ENCODE measurements at places on chromosomes 7 and 10.

DNA sequence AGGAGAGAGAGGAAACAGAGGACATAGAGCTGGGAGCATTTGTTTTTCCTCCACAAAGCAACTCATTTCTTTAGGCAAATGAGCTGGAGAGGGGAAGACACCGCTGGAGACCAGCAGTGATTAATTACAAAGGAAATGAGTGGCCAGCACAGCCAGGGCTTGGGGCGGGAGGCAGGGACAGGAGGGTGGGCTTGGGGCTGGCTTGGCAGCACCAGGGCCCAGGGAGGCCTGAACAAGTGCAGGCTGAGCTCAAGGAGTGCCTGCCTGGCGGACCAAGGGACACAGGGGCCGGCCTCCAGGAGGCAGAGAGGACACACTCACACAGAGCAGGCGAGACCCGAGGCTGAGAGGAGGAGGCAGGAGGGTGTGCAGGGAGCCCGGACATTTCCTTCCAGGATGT, 149.0 kb upstream of the UNC5B start:
- DNase-seq: peak; percentile 77

GRCh38 chr7:151592868-151593486, 73.3 kb upstream of the RHEB start:
- no peak for DNase-seq

DNA sequence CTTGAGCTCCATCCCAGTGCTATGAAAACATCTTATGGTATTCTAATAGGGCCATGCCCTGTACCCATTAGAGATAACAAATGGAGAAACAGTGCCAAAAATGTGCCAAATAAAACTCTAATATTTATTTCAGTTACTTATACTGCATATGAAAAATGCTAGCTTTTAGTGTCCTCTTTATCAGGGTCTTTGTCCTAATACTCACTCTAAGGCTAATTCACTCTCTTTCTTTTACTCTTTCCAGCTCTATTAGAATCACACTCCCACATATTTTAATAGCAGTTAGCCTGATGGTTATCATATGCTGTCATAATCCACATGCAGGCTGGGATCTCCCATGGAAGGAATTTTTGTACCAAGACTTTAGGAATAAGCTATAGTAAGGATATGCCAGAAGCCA, 408.4 kb downstream of the ETV1 start:
- DNase-seq: no peak

- DNase-seq: no peak
These were observed 38.5 kb downstream of the ZMYND11 start for GRCh38 chr10:173741-174140.

DNA sequence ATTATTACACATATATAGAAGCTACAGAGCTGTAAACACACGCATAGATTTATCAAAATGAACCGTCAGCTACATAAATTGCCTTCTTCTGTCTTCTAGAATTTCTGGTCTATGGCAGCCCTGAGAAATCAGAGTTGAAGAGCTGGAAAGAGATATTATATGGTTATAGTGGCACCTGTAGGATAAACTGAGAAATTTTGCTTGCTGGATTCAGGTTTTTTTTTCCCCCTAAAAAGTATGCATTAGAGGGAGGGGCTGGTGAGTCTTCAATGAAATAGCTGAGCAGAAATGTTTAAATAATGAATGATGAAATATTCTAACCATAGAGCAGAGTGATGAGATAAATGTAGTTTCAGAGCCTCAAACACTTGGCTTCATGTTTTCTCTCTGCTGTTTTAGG, 78.0 kb upstream of the DYNC1I1 start:
- DNase-seq: no peak

DNA sequence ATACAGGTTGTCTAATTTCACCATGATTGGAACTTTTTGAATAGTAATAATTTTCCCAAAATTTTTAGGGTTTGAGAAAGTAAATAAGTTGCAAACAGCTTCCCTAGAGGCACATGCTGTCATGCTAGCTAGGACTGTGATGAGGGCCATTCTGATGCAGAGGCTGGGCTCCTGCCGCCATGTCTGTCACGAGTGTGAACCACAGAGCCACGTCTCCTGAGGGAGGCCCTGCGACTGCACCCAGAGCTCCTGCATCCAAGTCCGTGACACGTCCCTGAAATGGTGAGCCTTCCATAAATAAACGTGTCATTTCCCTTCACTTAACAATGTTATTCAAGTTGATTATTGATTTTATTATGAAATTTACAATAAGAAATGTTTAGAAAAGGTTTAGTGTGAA, 40.0 kb downstream of the C10orf120 start:
- DNase-seq: no peak

DNA sequence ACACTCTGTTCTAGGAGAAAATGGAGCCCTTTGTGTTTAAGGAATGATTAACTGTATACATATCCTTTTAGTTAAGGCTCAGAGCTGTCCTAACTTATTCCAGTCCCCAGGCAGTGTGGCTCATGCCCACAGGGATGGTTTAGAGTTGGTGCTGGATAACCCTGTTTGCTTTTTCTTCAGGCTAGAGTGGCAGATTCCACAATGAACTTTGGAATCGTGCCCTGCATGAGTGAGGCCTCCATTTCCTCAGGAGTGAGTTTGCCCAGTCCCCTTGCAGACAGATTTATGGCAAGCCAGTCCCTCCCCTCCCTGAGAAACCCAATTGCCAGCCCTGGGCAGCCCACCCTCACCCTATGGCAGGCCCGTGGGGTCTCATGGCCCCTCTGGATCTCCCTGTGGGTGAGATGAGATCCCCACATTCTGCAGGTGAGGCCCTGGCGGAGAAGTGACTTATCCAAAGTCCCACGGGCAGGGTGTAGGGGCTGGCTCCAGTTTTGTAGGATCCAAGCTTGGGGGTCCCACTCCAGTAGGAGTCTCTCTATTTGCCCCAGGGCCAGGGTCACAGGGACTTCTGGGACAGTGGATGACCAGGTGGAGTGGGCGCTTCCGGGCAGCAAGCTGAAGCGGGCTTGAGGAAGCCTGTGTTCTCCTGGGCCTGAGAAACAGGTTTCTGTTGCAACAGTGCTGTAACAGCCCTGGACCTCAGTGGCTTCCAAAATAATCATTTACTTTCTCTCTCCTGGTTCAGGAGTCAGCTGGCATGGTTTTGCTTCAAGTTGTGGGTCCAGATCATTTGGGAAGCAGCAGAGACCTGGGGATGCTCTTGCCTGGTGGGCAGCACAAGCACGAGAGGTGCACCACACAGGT, 9.0 kb upstream of the COMTD1 start:
- no peak for DNase-seq

DNA sequence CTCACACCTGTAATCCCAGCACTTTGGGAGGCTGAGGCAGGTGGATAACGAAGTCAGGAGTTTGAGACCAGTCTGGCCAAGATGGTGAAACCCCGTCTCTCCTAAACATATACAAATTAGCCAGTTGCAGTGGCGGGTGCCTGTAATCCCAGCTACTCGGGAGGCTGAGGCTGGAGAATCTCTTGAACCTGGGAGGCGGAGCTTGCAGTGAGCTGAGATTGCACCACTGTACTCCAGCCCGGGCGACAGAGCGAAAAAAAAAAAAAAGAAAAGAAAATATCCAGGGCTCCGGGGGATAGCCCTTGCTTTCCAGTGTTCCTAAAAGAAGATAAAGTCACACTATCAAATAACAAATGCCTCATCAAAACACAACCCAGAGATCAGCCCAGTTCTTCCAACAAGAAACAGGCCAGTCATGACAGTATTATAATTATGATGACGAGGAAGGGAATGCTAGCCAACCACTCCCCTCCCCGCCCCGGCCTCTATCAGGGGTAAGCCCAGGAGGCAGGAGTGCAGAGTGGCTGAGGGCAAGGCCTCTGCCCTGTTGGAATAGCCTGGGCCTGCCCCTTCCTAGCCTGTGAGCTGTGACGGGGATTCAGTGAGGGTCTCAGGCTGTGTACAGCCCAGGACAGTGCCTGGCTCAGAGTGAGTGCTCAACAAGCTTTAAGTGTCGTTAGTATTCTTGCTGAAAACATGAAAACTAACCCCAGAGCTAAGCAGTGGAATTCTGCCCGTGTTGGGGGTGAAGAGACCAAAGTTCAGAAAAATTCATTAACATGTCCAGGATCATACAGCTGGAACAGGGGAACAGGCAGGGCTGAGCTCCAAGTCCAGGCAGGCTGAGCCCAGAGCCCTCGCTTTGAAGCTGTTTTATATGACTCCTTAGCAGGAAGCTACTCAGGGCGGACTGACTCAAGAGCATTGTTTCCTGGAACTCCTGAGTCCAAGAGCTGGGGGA, 54.3 kb downstream of the FAM241B start:
- DNase-seq: no peak

- DNase-seq: no peak
These were observed 250.3 kb upstream of the CXCL12 start for GRCh38 chr10:44635176-44635575.

- DNase-seq: no peak
These were observed 17.9 kb downstream of the AFAP1L2 start for GRCh38 chr10:114386452-114386851.

DNA sequence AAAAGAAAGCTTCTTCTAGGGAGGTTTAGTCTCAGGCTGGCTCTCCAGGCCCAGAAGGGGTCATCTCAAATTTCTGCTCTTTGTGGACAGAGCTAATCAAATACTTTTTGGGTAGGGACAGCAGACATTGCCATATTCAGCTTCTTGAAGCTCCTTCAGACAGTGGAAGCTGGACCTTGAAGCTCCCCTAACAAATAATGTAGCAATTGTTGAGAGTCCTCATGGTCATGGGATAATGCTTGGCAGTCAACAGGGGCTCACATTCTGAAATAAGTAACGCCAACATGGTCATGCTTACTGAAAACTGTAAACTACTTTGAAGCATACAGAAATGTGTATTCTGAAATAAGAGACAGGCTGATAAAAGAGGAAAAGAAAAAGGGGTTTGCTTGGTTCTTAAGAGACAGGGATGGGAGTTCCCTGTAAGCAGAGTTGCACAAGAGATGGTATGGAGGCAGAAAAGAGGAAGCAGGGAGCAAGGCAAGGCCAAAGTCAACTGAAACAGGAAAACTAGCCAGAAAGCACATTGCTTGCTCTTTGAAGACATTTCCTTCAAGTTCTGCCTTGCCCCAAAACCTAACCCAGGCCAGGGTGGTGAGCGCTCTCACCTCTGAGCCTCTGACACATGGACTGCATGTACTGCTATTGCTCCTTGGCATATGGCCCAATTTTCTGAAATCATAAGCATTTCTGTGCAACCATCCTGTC, 53.1 kb upstream of the KMT2E start:
- no peak for DNase-seq

DNA sequence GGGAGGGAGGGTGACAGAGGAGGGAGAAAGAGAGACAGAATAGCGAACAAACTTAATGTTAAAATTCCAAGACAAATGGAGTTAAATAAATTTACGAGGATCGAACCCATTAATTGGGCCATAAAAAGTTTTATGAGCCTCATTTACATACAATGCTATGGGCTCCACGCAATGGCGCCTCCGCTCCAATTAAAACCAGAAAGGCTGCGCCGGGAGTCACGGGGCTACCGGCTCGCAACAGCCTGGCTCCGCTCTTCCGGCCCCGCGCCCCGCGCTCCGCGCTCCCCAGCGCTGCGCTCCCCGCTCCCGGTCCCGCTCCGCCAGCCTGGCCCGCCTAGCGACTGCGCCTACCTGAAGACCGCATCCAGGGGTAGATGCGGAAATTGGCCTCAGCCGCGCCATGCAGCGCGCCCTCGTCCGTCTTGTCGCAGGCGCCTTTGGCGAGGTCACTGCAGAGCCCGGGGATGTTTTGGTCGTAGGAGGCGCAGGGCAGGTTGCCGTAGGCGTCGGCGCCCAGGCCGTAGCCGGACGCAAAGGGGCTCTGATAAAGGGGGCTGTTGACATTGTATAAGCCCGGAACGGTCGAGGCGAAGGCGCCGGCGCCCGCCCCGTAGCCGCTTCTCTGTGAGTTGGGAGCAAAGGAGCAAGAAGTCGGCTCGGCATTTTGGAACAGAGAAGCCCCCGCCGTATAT, 513 bp downstream of the HOXA7 start:
- no peak for DNase-seq

DNA sequence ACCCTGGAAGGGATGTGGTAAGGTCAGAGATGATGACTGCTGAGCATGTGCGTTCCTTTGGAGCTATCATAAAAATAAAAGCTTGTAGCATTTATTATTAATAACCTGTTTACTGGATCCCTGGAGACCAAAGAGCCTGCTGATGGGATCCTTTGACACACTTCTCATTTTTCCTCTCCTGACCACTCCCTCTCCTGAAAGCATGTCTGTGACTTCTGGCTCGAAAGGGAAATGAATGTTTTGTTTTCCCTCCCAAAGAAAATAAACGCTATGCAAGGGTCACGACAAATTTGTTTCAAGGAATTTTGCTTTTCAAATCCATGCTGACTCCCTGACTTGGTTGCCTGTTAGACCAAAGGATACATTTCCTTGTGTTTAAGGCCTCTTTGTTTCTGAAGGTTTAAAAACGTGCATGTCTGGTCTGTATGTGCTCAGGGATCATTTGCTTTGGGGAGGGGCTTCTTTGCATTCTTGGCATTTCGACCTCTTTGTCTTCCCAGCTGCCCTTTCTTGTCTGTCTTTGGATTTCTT, 185.1 kb upstream of the AGK start:
- no peak for DNase-seq

DNA sequence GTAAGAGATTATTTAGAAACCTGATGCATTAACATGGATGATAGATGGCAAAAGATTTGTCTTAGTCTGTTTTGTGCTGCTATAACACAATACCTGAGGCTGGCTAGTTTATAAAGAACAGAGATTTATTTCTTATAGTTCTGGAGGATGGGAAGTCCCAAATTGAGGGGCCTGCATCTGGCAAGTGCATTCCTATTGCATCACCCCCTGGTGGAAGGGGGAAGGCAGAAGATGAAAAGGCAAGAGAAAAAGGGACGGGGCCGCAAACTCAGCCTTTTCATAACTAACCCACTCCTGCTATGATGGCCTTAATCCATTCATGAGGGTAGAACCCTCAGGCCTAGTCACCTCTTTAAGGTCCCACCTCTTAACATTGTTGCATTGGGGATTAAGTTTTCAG, 153.4 kb upstream of the LRGUK start:
- DNase-seq: no peak

GRCh38 chr7:134750083-134751062, 29.1 kb upstream of the CALD1 start:
- DNase-seq: peak; percentile 54

- DNase-seq: no peak
These were observed 70.1 kb upstream of the TCERG1L start for GRCh38 chr10:131381576-131381975.

DNA sequence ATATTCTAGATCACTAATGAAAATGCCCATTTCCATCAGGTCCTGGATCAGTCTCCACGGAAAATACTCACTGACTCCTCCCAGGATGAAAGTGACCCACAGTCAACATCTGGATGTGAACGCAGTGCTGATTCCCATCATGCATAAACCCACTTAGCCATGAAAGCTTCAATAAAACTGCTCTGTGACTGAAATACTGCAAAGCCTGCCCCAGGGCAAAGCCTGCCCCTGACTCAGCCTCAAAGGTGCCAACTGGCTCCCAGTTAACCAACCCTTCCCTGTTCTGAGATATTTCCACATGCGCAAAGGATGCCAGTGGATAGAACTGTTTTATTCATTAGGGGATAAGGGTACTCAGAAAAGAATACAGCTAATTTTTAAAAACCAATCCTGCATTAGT, 24.0 kb downstream of the OSBPL3 start:
- no peak for DNase-seq

GRCh38 chr7:128924707-128925588, 12.8 kb upstream of the IRF5 start:
- no peak for DNase-seq

Measured in NCI-H526 (cell line).